GM03348 (cell line): ENCODE measurements at places on chromosomes 12 and 14.

- DNase-seq = no peak
Measured at GRCh38 chr12:106238146-106238545, 9.7 kb downstream of the CKAP4 start.

- no peak for DNase-seq
Measured at GRCh38 chr14:39957290-39957689, 525.1 kb upstream of the FBXO33 start.

GRCh38 chr12:77734214-77734883, 96.3 kb upstream of the NAV3 start:
- peak; percentile 46 for DNase-seq

DNA sequence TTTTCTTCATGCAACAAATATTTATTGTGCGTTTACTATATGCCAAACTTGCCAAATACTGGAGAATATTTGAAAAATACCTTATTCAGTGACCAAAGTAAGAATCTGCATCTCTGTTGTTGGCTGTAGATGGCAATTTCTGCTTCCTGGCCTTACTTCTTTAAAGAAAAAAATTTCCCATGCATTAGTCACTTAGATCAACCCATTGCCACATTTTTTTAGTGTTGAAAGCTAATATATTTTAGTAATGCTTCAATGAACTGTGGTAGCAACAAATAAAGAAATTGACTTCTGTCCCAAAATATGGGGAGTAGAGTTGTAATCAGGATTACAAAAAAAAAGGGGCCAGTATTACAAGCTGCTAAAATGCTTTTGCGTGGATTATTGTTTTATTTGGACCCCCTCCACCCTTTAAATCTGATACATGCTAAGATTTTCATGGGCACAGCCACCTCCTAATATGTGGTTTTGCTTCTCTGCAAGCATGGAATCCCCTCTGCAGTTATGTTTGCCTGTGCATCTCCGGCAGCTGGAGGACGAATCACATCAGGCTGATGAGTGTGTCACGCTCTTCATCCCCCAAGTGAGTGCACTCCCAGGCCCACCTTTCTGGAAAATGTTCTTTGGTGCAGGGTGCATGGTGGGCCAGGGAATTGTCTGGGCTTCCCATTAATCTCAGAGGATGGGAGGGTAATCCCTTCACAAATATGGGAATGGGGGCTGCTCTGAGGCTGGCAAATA, 38.1 kb upstream of the PTCSC3 start:
- DNase-seq = peak; percentile 5

DNA sequence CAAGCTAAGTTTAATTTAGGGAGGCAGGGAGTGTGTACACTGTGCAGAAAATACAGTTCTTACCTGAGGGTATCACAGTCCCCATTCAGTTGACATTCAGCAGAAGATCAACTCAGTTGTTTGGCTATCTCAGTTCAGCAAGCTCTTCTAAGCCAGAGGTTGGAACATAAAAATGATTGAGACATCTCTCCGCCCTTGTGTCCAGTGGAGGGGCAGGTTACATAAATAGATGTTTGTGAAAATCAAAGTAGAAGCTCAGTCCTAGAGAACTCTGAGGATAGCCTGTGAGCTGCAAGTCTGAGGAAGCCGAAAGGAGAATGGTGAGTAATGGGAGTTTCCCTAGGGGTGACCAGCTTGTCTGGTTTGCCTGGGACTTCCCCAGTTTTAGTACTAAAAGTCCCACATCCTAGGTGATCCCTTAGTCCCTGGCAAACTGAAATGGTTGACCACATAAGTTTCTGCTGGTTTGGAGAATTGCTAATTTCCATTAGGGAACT, 251.4 kb upstream of the ATP2B1 start:
- DNase-seq = no peak

GRCh38 chr12:2373307-2373706, 320.5 kb downstream of the CACNA1C start:
- DNase-seq = no peak
